ENCODE measurements at places on chromosomes 7 and 10.
A peak's percentile ranks its signal among the peaks of the same experiment; 100 is the strongest.

GRCh38 chr7:21746949-21747348, 198.8 kb downstream of the CDCA7L start:
- H3K36me3 ChIP-seq = no peaks in the 10 kb centered on the region
- H3K27ac ChIP-seq = no peak overlapping the region
- no peaks in the 10 kb centered on the region for H3K27me3 ChIP-seq
- DNase-seq = no peak
- H3K4me3 ChIP-seq = no peak overlapping the region

- peak; percentile 90 for DNase-seq
- peak overlapping the region; percentile 89 for H3K27ac ChIP-seq
- no peaks in the 10 kb centered on the region for H3K36me3 ChIP-seq
- H3K4me3 ChIP-seq = peak overlapping the region; percentile 47
These were observed 1.1 kb downstream of the DENND2A start for GRCh38 chr7:140639366-140640053.

GRCh38 chr10:30556189-30556588, 73.4 kb downstream of the LYZL2 start:
- peaks cover 9% of the 10 kb centered on the region for H3K4me1 ChIP-seq
- H3K4me3 ChIP-seq = no peak overlapping the region
- no peak overlapping the region for H3K27ac ChIP-seq
- no peaks in the 10 kb centered on the region for H3K27me3 ChIP-seq

DNA sequence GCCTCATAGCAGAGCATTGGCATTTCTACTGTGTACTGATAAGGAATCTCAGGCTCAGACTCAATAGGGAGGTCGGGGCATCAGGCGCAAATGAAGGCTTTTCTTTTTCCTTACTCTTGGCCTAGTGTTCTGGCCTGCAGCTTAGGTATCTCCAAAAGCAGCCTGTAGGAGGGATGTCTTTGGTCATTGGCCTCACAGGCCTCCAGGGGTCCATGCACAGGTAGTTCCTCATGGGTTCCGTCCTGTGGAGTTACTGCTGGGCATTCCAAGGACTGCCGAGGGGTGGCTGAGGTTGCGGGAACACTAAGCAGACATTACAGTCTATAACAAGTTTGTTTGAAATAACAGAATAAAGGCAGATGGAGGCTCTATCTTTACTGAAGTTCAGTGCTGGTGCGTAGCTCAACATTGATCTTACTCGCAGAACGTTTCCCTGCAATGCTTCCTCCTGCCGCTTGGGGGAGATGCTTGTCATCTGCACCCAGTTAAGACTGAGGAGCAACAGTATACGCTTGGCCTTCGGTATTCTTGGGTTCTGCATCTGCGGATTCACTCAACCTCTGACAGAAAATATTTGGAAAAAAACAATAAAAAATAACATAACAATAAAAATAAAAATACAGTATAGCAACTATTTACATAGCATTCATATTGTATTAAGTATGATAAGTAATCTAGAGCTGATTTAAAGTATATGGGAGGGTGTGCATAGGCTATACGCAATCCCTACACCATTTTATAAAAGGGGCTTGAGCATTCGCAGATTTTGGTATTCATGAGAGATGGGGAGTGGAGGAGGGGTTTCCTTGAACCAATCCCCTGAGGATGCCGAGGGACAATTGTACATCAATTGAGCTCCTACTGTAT, 58.9 kb downstream of the SH2D4B start:
- H3K27ac ChIP-seq = no peak overlapping the region
- no peaks in the 10 kb centered on the region for H3K4me1 ChIP-seq
- no peak overlapping the region for H3K4me3 ChIP-seq
- no peaks in the 10 kb centered on the region for H3K36me3 ChIP-seq

DNA sequence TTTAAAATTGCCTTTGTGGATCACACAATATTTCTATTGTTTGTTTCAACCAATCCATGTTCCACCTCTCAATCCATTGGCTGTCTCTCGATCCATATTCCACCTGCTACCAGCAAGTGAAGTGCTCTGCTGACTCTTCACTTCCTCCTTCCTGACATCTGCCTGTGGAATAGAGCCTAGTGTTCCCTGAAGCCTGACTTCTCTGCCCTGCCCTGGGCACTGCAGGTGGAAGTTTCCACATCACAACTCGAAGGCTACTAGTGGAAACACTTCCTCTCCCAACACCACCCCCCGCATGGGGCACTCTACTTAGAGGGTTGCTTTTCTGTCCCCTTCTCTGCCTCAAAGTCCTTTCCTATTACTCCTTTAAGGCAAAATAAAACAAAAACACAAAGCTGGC, 563.8 kb upstream of the IGFBP3 start:
- H3K4me3 ChIP-seq = no peak overlapping the region
- peaks cover 3% of the 10 kb centered on the region for H3K4me1 ChIP-seq
- DNase-seq = no peak

DNA sequence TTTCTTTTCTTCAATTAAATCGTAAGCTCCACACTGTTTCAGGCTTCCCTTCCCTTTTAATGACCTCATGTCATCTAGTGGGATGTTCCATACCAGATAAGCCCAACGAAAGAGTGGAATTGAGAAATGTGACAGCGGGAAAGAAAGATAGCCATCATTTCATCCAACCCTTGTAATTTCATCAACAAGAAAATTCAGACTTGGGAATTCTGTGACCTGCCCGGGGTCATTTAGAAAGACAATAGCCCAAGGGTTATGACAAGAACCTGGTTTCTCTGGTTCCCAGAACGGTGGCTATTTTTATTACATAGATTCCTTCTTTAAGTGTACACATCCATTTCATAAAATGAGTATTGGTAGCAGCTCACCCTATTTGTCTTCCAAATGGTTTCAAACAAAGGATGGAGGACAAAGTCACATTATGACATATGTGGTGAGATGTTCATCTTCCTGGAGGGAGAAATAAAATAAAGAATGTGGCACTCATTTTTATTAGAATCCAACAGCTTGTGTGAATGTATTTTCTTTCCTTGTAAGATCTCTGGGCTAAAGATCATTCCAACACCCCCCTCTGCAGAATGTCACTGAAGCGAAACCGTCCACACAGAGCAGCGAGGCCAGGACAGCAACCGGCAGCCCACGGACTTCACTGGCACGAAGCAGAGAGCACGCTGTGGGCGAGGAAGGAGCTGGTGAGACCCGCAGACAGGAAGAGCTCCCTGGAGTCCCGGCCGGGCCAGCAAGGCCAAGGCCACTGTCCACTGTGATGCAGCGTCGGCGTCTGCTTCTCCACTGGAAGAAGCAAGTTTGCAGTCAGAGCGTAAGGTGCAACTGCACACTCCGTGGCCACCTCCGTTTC, 199.9 kb downstream of the KLF6 start:
- DNase-seq = no peak
- H3K36me3 ChIP-seq = no peaks in the 10 kb centered on the region
- no peak overlapping the region for H3K27ac ChIP-seq
- H3K27me3 ChIP-seq = no peaks in the 10 kb centered on the region
- H3K4me1 ChIP-seq = no peaks in the 10 kb centered on the region

- no peak overlapping the region for H3K4me3 ChIP-seq
- DNase-seq = no peak
- no peak overlapping the region for H3K27ac ChIP-seq
These were observed 188.3 kb downstream of the DGKB start for GRCh38 chr7:14714161-14714728.

GRCh38 chr7:156772725-156773124, 120.3 kb downstream of the LMBR1 start:
- no peaks in the 10 kb centered on the region for H3K4me1 ChIP-seq
- H3K27me3 ChIP-seq = no peaks in the 10 kb centered on the region

GRCh38 chr7:157662981-157663716, 326.3 kb downstream of the DNAJB6 start:
- H3K4me1 ChIP-seq = peaks cover 14% of the 10 kb centered on the region

DNA sequence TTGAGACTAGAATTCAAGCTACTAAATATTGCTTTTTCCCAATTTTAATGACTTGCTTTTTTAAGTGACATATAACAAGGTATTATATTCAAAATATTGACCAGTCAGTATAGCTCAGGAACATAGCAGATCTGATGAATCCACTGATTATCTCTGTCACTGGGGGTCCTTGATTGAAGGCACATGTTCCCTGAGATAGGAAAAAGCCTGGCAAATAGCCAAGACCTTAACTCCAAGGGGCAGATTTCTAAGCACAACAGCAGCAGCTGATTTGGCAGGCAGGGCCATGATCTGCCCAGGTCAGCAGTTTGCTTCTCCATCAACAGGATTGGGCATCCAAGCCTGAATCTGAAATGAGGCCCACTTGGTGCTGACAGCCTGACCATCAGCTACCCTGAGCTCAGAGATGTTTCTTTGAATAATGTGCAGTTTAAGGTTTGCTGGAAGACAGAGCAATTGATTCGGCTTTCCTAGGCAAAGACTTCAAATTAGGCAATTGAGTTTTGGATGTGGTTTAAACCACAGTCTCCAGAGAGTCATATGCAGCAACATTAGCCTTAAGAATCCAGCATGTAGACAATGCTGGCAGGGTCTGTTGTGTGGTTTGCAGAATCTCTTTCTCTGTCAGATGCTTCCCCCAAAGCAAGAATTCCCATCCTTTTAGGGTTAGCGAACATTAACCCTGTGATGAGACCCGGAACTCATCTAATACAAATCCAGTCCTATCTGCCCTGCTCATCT, 352.6 kb downstream of the ADRA2A start:
- H3K4me1 ChIP-seq = no peaks in the 10 kb centered on the region
- no peak overlapping the region for H3K4me3 ChIP-seq
- no peaks in the 10 kb centered on the region for H3K27me3 ChIP-seq
- no peak for DNase-seq

DNA sequence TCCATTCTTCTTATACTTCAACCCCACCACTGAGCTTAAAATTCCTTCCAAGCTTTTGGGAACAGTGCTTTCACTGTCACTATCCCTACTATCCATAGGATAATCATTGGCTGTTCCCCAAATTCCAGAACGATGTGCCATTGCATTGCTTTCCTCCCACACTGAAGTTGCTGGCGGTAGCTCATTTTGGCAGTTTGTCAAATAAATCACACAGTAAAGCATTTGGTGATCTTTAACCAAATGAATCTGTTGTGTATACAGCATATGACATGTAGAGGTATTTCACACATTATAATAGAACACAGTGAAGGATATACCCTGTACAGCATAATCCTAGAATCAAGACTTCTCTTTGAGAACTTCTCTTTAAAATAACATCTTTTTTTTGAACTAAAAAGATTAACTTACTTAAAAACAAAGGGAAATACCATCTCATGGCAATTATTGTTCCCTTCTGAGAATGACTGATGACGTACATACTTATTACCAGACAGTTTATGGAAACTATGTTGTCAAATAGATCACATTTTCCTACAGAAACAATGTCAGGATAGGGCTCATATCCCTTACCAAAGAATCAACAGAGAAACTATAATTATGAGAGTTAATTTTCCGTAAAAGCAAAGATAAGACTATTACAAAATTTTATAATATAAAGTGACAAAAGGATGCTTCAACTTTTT, 93.6 kb downstream of the CTNNA3 start:
- H3K4me1 ChIP-seq = no peaks in the 10 kb centered on the region
- H3K27ac ChIP-seq = no peak overlapping the region
- DNase-seq = peak; percentile 48
- H3K36me3 ChIP-seq = no peaks in the 10 kb centered on the region
- no peak overlapping the region for H3K4me3 ChIP-seq

- no peaks in the 10 kb centered on the region for H3K36me3 ChIP-seq
- H3K4me1 ChIP-seq = no peaks in the 10 kb centered on the region
- H3K4me3 ChIP-seq = no peak overlapping the region
- H3K27me3 ChIP-seq = no peaks in the 10 kb centered on the region
These were observed 43.0 kb upstream of the RPA3 start for GRCh38 chr7:7761340-7761973.

DNA sequence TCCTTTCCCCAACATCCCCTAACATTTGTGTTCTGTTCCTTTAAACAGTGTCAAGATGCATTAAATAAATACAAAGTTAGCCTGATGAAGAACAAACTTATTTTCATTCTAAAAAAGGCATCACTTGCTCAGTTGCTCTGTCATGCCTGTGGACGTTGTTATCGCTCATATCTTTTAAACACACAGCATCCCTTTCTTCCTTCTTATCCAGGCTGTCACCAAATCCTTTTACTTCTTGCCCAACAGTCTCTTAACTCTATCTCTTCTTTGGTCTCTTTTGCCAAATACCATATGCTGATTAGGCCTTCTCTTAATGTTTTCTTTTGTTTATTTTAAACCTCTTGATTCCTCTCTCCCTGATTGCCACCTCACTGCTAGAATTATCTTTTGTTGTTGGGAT, 43.9 kb downstream of the DKK1 start:
- no peaks in the 10 kb centered on the region for H3K4me1 ChIP-seq
- H3K4me3 ChIP-seq = no peak overlapping the region
- no peak overlapping the region for H3K27ac ChIP-seq

DNA sequence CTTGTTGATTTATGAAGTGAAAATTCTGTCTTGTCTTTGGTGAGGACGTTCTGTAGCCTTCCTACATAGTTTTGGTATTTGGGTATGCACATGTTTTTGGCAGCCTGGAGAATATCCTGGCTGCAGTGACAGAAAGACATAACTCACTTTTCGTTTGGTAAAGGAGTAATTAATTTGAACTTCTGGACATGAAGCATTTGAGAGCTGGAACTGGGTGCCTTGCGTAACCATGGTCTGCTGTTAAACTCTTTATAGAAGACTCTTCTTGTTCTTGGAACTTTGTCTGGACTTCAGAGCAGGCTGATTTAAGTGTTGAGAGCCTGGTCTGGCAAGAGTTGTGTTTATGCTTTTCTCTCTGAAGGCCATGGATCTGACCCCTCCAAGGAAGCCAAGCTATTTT, 231.3 kb downstream of the LRMDA start:
- peak overlapping the region; percentile 42 for H3K27ac ChIP-seq
- H3K4me1 ChIP-seq = peaks cover 30% of the 10 kb centered on the region
- no peaks in the 10 kb centered on the region for H3K36me3 ChIP-seq
- no peak overlapping the region for H3K4me3 ChIP-seq
- no peaks in the 10 kb centered on the region for H3K27me3 ChIP-seq
- DNase-seq = peak; percentile 98

GRCh38 chr10:109966961-109967738, 40.6 kb upstream of the ADD3 start:
- H3K27me3 ChIP-seq = no peaks in the 10 kb centered on the region
- peak overlapping the region; percentile 49 for H3K27ac ChIP-seq
- peaks cover 75% of the 10 kb centered on the region for H3K4me1 ChIP-seq
- H3K4me3 ChIP-seq = no peak overlapping the region
- peak; percentile 89 for DNase-seq
- no peaks in the 10 kb centered on the region for H3K36me3 ChIP-seq

- no peaks in the 10 kb centered on the region for H3K4me1 ChIP-seq
- H3K27ac ChIP-seq = no peak overlapping the region
These were observed 706.4 kb downstream of the SORCS3 start for GRCh38 chr10:105347487-105347886.

- H3K4me1 ChIP-seq = no peaks in the 10 kb centered on the region
- no peaks in the 10 kb centered on the region for H3K27me3 ChIP-seq
- H3K4me3 ChIP-seq = no peak overlapping the region
- no peaks in the 10 kb centered on the region for H3K36me3 ChIP-seq
These were observed 622.2 kb downstream of the POM121L12 start for GRCh38 chr7:53657586-53657985.

DNA sequence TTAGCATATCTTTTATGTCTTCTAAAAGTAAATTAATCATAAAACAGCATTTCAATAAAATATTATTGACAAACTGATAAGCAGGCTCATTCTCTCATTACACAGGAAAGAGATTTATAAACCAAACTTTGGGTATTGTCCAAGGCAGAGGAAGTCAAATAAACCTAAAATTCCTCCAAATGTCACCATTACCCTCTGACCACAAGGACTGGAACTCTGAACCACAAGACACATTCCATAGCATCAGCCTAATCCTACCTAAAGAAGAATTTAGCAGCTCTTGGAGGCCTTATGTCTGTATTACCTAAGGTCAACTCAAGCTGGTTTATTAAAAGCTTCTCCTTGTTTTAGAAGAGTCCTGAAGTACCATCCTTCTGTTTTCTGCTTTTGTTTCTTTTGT, 82.4 kb upstream of the SLC13A1 start:
- H3K4me3 ChIP-seq = no peak overlapping the region
- no peaks in the 10 kb centered on the region for H3K36me3 ChIP-seq
- no peak overlapping the region for H3K27ac ChIP-seq
- H3K4me1 ChIP-seq = no peaks in the 10 kb centered on the region
- no peaks in the 10 kb centered on the region for H3K27me3 ChIP-seq
- DNase-seq = no peak
